ENCODE measurements at places on chromosomes 3 and 15. TPM values are rescaled to one million over a fixed set of nuclear protein-coding genes. Genes with fewer than 3 reads are reported as not detected.

Gene SV2B
- 1.5 TPM for total RNA-seq

Gene ABHD5
- 49.0 TPM for total RNA-seq

Gene KLHL6
- total RNA-seq: 3.1 TPM

DNA sequence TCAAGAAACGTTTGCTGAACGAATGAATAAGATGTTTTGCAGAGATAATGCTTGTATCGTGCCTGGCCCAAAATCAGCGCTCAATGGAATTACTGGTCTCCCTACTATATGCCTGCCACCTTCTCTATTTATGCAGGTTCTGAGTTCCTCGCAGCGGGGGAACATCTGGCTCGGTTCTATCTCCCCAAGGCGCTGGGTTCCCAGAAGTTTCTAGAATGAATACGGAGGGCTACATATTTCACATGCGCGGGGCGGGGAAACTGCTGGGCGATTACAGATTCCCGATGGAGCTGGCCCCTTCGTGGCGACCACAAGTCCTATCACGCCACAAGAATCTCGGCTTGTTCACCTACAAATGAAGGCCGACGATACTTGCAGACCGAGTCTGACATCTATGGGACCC, 411 bp upstream of the EIF2B5 start:
- DNase-seq: no peak

- DNase-seq: no peak
These were observed at the start of gene THRB for GRCh38 chr3:24494618-24495325. THRB (minus strand) TSS chr3:24494850.

DNA sequence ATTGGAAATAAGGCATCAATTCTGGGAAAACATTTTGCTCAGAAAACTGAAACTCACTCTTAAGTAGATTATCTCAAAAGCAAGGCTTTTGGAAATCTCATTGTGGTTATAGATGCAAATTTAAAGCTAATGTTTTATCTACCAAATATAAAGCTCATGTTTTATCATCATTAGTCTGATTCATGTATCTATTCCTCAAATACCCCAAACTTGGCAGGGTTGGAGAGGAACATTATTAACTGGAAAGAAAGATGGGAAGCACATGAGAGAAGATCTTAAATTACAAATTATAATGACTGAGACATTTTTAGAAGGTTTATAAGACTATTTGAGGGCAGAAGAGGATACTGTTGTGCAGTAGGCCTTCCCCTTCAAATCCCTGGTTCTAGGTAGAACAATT, 137.3 kb upstream of the TGFBR2 start:
- no peak for DNase-seq

DNA sequence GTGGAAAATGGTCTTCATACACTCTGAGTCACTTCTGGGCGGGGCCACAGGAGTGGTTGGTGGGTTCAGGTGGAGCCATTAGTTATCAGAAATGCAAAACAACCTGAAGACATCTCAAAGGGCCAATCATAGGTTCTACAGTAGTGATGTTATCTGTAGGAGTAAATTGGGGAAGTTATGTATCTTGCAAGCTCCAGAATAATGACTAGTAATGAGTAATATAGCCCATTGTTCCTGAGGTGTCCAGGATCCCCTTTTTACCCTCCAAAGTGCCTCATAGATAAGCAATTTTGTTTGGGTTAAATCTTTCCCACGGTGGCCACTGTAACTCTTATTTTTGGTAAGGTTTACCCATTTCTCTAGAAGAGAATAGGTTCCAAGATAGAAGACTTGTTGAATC, 91.7 kb downstream of the PIK3R4 start:
- DNase-seq: no peak
